ENCODE measurements at places on chromosomes 5 and 9.

DNA sequence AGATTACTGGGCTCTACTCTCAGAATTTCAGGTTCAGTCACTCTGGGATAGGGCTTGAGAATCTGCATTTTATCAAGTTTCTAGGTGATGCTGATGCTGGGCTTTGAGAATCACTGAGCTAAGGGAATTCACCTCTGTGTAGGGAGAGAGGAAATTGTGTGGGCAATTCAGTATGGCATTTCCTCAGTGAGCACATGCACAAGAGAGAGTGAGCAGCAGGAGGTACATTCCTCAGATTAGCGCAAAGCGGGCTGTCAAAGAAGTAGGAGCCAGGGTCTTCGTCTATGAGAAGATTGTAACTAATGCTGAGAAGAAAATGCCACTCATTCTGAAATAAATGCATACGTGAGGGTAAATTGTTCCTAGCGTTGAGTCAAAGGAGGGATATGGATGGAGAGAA lies 175.9 kb downstream of the KIF4B start:
- no peak for DNase-seq

GRCh38 chr5:160657622-160658458 lies 194.2 kb downstream of the ATP10B start:
- no peak for DNase-seq

- DNase-seq, result no peak
These were observed 54.7 kb downstream of the PLK2 start for GRCh38 chr5:58405175-58405574.

- DNase-seq, result no peak
These were observed 70.1 kb upstream of the STARD4 start for GRCh38 chr5:111582451-111582850.

- no peak for DNase-seq
These were observed 23.5 kb upstream of the SNX2 start for GRCh38 chr5:122751293-122751782.
